ENCODE measurements at places on chromosomes 2 and 18. TPM values are rescaled to one million over a fixed set of nuclear protein-coding genes. Genes with fewer than 3 reads are reported as not detected.

Gene SGPP2
- total RNA-seq: 0.92 TPM

Gene CRYBA2
- total RNA-seq: 4.3 TPM

Gene LYG1
- total RNA-seq: not detected

Gene GALR1
- total RNA-seq: not detected

Gene GPR75
- total RNA-seq: 2.8 TPM

Gene RAMP1
- total RNA-seq: 12.9 TPM

Gene HOXD11
- 14.0 TPM for total RNA-seq

Gene CHRND
- total RNA-seq: not detected

DNA sequence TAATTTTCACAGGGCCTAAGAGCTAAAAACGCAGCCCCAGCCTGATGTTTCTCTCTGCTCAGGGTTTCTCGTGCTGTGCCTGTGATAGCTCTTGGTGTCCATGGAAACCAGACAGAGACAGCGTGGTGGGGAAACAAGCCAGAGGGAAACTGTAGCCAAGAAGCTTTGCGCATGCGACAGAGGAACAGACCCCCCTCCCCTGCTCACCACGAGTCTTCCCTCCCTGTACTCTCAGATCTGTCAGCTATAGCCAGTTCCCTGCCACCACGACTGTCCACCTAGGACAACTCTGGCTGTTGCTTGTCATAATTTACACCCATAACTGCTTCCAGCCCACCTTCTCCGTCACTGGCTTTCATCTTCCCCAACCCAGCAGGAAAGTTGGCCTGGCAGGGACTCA, 13.2 kb upstream of the DNAJC27 start:
- DNase-seq: no peak

DNA sequence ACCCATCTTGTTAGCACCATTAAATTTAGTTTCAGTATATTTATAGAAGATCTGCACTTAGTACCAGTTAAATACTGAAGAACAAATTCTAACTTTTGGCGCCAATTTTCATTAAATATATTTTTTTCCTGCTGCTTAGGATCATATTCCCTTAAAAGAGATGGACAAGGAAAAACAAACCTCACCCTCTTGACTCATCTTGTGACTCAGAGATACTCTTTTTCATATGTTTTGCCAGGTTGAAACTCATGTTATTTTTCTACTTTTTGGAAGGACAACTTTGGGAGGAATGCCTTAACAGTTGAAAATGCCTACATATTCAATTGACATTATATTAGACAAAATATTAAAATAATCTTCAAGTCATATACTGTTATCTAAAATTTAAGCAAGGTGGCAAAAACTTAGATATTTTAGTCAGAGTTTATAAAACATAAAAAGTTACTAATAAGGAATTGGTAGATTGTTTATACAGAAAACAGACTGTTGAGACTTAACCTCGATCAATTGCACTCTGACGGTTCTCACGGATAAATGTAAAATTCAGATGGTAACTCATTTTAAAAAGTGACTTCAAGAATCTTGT, 36.2 kb downstream of the PNO1 start:
- peak; percentile 35 for DNase-seq

DNA sequence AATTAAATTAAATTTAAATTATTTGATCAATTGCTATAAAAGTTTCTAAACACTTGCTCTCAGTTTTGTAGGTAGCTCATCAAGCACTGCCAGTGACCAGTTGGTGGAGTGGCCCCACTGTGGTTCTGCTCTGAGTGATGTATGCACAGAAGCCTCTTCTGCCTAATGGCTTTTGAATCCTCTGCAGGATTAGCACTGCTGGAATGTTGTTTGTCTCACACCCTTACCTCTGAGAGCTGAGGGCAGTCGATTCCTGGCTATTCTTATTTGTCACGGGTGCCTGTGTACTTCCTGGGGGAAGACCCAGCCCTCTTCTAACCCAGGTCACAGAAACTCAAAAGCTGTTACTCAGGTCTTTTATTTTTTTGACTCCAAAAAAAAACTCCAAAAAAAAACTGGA, 9.5 kb downstream of the CAPN14 start:
- DNase-seq: no peak

- no peak for DNase-seq
These were observed 101.6 kb downstream of the OSBPL6 start for GRCh38 chr2:178295906-178296305.

- no peak for DNase-seq
These were observed 2.7 kb downstream of the CFAP65 start for GRCh38 chr2:219038600-219038999.

GRCh38 chr18:46097801-46098615, at the start of gene ATP5F1A:
Gene ATP5F1A (minus strand): TSS chr18:46098296. CDS start chr18:46098231, 65 bp downstream.
- peak; percentile 86 for DNase-seq

GRCh38 chr2:219520079-219520478, 5.8 kb downstream of the ASIC4 start:
- no peak for DNase-seq

GRCh38 chr2:16140771-16141640, 200.7 kb downstream of the MYCN start:
- DNase-seq: peak; percentile 55

GRCh38 chr18:26992926-26993325, 127.4 kb upstream of the AQP4 start:
- no peak for DNase-seq

- no peak for DNase-seq
These were observed 12.7 kb downstream of the KCNF1 start for GRCh38 chr2:10924441-10924840.

- DNase-seq: no peak
These were observed 63.4 kb downstream of the TACR1 start for GRCh38 chr2:75135776-75136400.

GRCh38 chr18:13566941-13567746, 159.2 kb downstream of the FAM210A start:
- peak; percentile 7 for DNase-seq

GRCh38 chr2:159035790-159036411, 67.5 kb downstream of the TANC1 start:
- DNase-seq: peak; percentile 64

GRCh38 chr2:172208791-172209325, 106.2 kb upstream of the DLX2 start:
- no peak for DNase-seq

DNA sequence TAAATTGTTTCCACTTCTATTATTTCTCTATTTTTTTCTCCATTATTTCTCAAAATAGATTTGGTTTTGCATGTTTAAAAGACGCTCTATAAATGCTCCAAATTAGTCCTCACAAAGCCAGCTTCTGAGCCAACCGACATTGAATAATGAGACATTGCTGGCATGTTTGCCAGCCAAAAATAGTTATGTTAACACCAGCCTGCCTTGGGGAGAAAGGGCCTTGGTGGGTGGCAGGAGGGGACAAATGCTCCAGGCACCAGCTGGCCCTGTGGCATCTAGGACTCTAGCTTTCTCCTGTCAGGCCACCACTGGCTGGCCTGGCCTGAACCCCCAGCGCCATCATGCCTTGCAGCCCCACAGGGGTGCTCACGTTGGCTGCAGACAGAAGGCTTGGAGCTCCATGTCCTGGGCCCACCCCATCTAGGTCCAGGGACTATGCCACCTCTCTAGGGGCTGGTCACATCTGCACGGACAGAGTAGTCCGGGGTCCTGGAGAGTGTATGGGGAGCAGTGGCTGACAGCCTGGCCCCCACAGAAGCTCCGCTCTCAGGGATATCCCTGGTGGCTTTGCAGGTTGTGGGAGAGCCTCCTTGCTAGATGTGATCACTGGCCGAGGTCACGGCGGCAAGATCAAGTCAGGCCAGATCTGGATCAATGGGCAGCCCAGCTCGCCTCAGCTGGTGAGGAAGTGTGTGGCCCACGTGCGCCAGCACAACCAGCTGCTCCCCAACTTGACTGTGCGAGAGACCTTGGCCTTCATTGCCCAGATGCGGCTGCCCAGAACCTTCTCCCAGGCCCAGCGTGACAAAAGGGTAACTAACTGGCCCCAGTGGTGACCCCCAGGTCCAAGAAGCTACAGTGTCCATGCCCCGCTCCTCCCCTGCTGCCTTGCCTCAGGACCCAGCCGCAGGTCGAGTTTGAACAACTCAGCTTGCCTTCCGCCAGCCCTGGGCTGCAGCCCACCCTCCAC, 12.5 kb downstream of the ABCG8 start:
- no peak for DNase-seq

GRCh38 chr2:224729435-224729834, 13.3 kb upstream of the CCDC195 start:
- DNase-seq: no peak

GRCh38 chr18:22921772-22922171, 11.4 kb upstream of the RBBP8 start:
- DNase-seq: no peak

- DNase-seq: no peak
These were observed 64.0 kb downstream of the BOLA3 start for GRCh38 chr2:74083750-74084149.
